ENCODE measurements at places on chromosomes 5 and 9. TPM values are rescaled to one million over a fixed set of nuclear protein-coding genes. Genes with fewer than 3 reads are reported as not detected.

DNA sequence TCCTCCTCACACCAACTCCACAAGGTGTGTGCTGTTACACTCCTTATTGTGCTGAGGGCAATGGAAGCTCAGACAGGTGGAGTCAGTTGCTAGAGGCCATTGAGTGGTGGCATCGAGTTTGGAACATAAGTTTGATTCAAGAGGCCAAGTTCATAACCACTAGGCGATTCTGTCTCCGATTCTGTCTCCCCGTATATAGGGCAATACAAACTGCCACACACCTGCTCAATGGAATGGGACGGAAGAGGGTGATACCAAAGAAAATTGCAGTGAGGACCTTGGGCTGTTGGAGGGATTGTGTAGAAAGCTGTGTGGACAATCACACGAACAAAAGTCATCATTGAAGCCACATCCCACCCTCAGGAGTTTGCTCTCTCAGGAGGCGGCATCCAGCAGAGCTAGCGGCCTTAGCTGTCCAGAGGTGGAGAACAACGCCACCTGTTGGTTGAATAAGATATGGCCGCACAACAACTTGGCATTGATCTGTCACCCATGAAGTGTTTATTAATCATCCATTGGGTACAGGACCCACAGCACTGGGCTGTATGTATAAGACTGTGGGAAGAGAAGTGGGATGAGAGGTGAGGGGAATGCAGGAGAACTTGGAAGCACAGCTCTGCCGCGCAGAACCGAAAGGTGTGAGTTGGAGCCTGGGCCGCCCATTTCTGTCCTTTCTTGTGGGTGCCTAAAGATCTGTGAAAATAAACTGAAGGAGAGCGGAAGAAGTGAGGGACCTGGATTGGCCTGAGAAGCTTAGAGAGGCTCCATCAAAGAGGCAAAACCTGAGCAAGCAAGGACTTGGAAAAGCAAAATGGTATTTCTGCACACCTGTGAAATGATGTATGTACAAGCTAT, 16.1 kb upstream of the NEUROG1 start:
- DNase-seq: peak; percentile 57

DNA sequence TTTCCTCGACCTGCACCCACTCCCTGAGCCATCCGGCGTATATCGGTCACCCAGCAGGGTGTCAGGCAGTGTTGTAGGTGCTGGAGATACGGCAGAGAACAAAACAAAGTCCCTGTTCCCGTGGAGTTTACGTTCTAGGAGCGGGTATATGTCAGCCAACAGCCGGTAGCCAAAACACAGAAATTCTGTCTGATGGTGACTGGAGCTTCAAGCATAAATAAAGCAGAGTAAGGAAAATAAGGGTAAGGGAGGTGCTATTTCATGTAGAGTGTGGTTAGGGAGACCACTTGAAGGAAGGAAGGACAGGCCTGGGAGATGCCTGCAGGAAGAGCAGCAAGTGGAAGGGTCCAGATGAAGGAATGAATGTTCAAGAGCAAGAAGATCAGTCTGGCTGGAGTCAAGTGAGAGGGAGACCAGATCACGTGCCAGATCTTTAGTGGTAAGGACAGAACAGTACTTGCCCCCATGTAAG, 783 bp upstream of the ZFR start:
- DNase-seq: no peak

- no peak for DNase-seq
These were observed 50.7 kb downstream of the ARRDC3 start for GRCh38 chr5:91332267-91333045.

GRCh38 chr5:172773481-172774469, 2.8 kb upstream of the DUSP1 start:
- DNase-seq: no peak

- DNase-seq: no peak
These were observed 859.6 kb upstream of the SEMA6A start for GRCh38 chr5:117434254-117434653.

DNA sequence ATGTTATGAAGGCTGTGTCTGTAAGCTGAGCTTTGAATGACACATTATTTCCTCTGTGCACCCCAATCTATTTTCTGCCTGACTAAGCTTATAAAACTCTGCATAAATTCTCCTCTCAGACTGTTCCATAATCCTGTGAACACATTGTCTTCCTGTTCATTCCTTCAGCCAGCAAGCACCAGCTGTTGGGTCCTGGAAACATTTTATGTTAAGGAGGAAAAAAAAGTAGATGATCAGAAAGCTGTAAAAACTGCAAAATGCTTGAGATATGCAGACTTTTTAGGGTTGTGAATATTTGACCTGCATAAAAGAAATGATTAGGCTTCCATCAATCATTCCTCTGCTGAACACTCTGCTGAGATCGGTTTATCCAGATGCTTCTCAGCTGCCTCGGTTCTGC, 1246.0 kb upstream of the DMAC1 start:
- DNase-seq: no peak

- DNase-seq: no peak
These were observed 588.3 kb downstream of the EBF1 start for GRCh38 chr5:158511454-158511853.

GRCh38 chr9:27085456-27085855, 23.6 kb upstream of the TEK start:
- DNase-seq: no peak

- no peak for DNase-seq
These were observed 2.3 kb upstream of the PLK2 start for GRCh38 chr5:58462154-58462553.

Gene OR2Y1
- total RNA-seq: not detected

DNA sequence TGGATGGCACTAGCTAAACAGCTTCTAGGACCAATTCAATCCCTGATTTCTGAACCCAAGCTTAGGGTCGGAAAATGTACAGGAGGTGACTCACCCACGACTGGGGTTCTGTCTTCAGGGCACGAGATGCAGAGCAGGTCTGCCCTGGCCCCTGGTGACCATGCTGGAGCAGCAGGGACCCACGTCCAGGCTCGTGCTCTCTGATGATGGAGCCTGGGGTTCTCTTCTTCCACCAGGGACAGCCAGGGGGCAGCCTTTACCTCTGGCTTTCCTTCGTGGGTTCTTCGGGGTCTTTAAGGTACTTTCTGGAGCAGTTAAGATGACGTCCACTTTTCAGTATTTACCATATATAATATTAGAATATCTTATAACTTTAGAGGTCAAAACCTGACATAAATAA, 2.1 kb downstream of the CFAP77 start:
- DNase-seq: no peak

Gene FAM53C
- 27.9 TPM for total RNA-seq

Gene MPDZ
- total RNA-seq: 64.3 TPM

DNA sequence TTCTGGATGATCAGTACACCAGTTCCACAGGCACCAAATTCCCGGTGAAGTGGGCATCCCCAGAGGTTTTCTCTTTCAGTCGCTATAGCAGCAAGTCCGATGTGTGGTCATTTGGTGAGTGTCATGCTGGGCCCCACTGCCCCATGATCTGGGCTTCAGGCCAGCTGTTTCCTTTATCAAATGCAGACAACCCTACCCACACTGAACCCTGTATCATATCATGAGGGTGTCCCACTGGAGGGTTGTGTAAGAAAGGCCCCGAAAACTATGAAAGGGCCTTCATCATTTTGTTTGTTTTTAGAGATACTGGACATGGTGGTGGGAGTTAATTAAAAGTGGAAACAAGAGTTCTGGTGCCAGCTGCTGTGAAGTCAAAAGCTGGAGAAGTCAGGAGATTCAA, 20.0 kb upstream of the CYFIP2 start:
- no peak for DNase-seq

DNA sequence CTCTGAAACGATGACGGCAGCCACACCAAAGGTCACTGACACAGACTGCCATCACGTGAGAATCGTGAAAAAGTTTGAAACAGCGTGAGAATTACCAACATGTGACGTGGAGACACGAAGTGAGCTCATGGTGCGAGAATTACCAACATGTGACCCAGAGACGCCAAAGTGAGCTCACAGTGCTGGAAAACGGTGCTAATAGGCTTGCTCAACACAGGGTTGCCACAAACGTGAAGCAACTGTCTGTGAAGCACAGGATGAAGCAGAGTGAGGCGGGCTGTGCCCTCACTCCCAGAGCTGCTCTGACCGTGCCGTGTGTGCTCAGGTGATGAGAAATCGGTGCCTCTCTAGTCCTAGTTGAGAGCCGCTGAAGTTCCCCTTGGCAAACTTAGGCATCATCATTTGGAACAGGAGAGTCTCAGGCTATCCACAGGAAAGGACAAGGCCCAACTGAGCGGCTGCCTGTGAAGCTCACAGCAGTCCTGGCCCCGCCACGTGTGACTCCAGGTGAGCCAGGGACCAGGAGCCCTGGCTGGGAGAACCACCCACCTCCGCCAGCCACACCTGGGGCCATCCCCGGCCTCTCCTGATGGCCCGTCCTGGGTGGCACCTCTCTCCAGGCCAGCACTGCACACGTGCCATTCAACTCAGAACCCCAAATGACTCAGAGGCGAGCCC, 29.8 kb upstream of the SLC6A3 start:
- DNase-seq: peak; percentile 19

GRCh38 chr9:83707518-83707767, 315 bp downstream of the UBQLN1 start:
- no peak for DNase-seq

DNA sequence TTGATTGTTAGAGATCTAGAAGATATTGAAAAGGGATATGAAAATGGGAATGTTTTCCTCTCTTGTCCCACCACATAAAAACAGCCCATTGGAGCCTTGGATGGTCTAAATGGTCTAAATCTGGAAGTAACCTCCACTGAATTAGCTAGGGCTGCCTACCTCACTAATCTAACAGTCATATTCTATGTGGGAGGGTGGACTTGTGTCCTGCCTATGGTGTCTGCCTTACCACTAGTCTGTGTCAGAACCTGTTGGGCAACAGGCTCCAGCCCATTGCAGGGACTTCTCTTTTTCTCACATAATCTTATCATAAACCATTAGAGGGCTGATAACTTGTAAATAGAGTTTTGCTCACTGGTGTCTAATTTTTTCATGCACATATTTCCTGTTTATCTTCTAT, 548.8 kb upstream of the CDH18 start:
- DNase-seq: no peak

Gene CCDC127
- 8.1 TPM for total RNA-seq

Gene NPDC1
- 59.1 TPM for total RNA-seq

GRCh38 chr9:84866396-84867175, 197.1 kb downstream of the NTRK2 start:
- DNase-seq: no peak

- DNase-seq: no peak
These were observed 413.6 kb downstream of the ENC1 start for GRCh38 chr5:74226716-74227485.

- DNase-seq: no peak
These were observed 518.2 kb upstream of the TLE4 start for GRCh38 chr9:79053598-79053997.

- no peak for DNase-seq
These were observed 9.0 kb downstream of the LPAR1 start for GRCh38 chr9:111029260-111029659.

- DNase-seq: no peak
These were observed 122.5 kb downstream of the MCTP1 start for GRCh38 chr5:95162231-95162992.

Gene DAB2
- 29.9 TPM for total RNA-seq

Gene PTGS1
- total RNA-seq: 4.0 TPM

All from Right ventricle myocardium superior (tissue), 1 donor.